ENCODE measurements at places on chromosomes 6 and 20. TPM values are rescaled to one million over a fixed set of nuclear protein-coding genes. Genes with fewer than 3 reads are reported as not detected.

- no peak for DNase-seq
Observed at GRCh38 chr6:22928775-22929174, 359.4 kb downstream of the HDGFL1 start.

The VWA7 gene
- total RNA-seq: 18.3 TPM

- DNase-seq: no peak
Observed at GRCh38 chr20:49781676-49782075, 31.0 kb upstream of the SLC9A8 start.

DNA sequence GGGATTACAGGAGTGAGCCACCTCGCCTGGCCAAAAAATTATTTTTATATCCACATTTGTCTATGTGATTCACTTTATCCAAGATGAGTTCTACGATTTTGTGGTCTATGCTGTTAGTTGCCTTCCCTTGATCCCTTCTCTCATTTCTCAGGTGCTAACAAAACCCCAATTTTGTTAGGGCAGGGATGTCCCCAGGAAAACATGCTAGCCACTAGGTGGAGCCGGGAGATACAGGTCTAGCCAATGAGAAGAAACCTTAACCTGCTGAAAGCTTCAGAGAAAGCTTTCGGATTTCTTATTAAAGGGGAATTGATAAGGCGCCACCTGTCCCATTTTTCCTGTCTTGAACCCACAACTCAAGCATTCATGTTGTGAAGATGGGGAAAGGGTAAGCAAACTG is 167.4 kb upstream of the OLIG3 start:
- DNase-seq: peak; percentile 33

- DNase-seq: no peak
Observed at GRCh38 chr6:160076009-160076408, 45.6 kb upstream of the SLC22A1 start.

The ERVFRD-1 gene
- not detected for total RNA-seq

The RPP21 gene
- total RNA-seq: 39.6 TPM

The AIF1 gene
- 6.8 TPM for total RNA-seq

GRCh38 chr6:71588490-71588889 is 297.9 kb upstream of the RIMS1 start:
- no peak for DNase-seq

DNA sequence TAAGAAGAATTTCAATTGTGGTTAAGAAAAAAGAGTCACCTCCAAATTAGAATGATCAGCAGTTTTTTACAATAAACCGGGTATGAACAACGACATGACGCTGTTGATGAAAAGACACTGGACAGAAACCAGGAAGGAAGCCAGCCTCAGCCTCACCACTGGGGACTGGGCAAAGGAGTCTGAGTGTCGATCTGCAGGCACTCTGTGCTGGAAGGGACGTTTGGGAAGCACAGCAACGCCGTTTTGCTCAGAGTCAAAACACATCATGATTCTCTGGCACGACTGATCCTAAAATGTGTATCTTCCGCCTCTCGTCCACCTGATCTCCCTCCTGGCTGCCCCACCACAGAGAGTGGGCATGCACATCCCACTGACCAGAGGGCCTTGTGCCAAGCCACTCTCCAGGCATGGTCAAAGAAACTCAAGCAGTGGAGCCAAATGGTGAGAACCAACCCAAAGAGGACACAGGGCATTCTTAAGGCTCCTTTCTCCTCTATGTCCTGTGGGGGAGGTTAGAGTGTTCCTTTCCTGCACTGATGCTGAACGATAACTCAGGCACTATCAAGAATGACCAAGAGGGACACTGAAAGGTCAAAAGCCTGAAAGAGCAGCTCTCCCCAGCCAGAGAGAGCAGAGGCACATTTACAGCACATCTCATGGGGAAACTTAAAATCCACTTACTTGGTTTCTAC is 68.8 kb downstream of the AGPAT4 start:
- no peak for DNase-seq

The CCN2 gene
- 54.5 TPM for total RNA-seq

- DNase-seq: no peak
Observed at GRCh38 chr6:56400273-56400672, 152.9 kb upstream of the COL21A1 start.

- DNase-seq: no peak
Observed at GRCh38 chr6:167136376-167136775, 13.5 kb downstream of the CCR6 start.

The COL11A2 gene
- 0.93 TPM for total RNA-seq

- DNase-seq: no peak
Observed at GRCh38 chr6:163718537-163718936, 304.0 kb downstream of the QKI start.

The UBE3D gene
- total RNA-seq: 5.3 TPM

Measured in heart left ventricle (tissue), 16 donors.